NCI-H1694 (cell line): ENCODE measurements at places on chromosomes 2 and 18.
A peak's percentile ranks its signal among the peaks of the same experiment; 100 is the strongest.

DNA sequence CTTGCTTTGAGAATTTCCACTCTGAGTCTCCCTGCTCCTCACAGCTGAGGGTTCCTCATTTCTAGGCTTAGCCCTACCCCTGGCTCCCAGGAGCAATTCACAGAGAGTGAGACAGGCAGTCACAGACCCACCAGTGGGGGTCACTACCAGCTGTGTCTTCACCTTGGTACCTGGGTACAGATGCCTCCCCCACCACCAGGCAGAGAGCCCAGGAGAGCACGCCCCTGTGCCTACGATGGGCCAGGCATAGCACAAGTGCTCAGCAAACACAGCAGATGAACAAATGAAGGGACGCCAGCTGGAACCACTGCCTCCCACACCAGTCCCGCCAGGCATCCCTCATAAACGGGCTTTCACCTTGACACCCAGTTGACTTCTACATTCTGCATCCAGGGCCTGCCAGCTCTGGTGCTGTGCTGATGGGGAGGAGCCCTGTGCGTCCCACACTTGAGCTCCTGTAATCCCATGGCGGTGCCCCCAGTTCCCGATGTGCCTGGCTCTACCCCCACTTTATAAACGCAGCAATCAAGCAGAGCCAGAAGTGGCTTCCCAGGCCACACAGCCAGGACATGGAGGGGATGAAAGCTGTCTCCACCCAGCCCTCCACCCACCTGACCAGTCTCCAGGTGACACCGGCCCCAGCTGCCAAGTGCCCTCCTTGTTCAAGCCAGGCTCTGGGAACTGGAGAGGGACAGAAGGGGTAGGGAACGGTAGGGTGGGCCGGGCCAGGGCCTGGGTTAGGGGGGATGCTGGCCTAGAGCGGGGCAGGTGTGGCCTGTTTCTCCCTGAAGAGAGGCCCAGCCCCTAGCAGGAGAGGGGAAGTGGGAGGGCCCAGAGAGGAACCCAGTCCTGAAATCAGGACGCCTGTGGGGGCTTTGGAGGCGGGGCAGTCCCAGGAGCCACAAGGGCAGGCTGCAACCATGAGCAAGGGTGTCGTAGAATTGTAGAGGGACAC is 42.5 kb downstream of the SCTR start:
- no peak for DNase-seq

DNA sequence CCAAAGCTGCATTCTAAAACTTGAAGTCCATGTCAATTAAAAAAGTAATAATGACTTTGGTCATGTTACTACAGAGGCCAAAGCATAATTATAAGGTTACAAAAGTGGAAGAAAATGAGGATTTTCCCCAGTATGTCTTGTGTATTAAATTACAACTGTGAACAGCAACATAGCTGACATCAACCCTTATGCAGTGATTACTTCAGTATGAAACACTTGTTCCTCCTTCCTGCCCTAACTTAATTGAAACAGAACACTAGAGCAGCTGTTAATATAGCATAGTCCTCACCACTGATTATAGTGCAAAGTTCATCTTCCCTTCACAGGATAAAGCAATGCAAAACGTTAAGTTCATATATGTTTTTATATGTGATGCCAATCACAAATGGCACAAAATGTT is 29.9 kb downstream of the EPB41L3 start:
- DNase-seq: peak; percentile 19

DNA sequence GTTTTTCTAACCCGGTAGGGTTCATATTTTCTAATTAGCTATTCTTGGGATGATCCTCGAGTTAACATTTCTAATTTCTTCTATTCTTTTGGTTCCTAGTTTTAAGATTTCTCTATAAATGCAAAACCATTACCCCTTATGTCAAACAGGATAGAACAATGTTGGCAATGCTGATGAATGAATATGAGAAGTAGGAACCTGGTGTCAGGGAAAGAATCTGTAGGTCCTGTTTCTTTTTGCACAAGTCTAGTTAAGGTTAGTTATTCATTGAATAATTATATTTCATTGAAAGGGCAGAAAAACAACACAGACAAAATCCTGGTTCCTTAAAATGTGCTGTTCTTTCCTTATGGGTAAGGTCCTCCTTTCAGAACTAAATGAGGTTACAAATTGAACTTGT is 766.4 kb upstream of the FAM98A start:
- DNase-seq: no peak

GRCh38 chr2:234048049-234048448 is 2.5 kb upstream of the SPP2 start:
- no peak for DNase-seq

GRCh38 chr2:39679805-39680204 is 14.1 kb downstream of the TMEM178A start:
- no peak for DNase-seq

DNA sequence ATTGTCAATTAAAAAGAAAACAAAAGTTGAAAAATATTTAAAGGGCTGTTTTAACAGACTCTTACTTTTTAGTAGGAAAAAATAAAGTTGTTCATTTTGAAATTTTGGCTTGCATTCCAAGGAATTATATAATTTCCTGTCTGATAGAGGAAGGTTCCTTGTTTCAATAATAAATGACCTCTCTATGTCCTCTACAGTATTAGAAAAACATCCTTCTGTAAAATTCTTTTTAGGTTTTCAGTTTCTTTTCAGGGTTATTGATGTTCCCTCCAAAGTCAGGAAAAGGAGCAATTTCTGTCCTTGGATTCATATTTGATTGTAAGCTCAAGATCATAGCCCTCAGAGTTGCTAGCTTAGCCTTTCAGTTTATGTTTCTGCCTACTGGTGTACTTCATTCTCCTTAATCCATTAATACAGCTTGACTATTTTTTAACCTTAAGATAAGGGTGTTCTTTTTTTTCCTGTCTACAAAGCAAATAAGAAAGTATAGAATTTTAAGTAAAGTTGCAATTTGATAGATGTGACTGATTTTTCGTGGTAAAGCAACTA is 125.2 kb upstream of the COL3A1 start:
- no peak for DNase-seq

GRCh38 chr2:157898591-157898996 is 22.5 kb upstream of the ACVR1 start:
- no peak for DNase-seq

DNA sequence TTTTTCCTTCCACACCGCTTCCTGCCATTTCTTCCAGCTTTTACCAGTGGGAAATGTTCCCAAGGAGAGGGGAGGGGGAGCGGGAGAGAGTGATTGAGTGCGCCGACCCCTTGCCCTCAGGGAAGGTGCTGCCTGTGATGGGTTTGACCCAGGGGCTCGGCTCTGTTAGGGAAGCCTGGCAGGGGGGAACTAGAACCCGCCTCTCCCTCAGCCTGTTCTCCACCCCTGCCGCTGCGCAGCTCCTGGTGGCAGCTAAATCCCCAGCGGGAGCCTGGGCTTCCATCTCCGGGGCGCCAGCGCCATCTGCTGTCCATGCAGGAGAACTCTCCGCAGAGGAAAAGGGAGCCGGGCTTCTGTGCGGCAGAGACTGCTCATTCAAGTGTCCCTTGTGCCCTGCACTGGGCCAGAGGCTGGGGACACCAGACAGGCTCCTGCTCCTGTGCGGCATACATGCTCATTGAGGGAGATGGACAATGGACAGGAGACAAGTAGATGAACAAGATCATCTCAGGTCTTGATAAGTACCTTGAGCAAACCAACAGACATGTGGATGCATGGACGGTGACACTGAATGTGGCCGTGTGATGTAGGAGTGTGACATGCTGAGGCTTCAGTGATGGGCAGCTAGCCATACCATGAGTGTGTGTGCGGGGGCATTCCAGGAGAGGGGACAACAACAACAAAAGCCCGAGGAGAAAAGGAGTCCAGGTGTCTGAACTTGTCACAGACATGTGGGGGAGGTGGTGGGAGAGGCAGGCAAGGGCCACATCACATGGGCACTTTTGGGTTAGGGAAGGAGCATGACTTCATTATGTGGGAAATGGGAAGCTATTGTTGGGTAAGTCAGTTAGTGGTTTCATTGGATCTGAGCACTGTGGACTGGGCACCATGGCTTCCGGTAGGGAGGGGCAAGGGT is 13.3 kb downstream of the CHPF start:
- DNase-seq: peak; percentile 83

DNA sequence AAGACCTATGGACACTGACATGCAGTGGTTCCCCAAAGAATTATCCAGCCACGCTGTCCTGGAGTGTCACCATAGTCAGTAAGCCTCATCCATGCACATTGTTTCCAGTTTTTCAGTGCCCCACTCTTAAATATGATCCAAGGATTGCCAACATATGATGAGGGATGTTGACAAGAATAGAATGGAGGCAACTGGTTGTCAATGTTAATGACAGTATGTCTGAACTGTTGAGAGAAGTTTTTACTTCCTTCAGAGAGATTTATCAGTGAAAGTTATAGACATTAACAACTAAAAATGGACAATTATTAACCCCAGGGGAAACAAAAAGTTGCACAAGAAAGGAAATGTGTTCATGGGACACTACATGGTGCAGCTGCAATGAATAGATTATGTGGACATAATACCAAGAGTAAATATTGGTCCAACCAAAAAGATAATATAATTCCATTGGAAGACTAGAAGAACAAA is 69.9 kb downstream of the CYP26B1 start:
- no peak for DNase-seq

DNA sequence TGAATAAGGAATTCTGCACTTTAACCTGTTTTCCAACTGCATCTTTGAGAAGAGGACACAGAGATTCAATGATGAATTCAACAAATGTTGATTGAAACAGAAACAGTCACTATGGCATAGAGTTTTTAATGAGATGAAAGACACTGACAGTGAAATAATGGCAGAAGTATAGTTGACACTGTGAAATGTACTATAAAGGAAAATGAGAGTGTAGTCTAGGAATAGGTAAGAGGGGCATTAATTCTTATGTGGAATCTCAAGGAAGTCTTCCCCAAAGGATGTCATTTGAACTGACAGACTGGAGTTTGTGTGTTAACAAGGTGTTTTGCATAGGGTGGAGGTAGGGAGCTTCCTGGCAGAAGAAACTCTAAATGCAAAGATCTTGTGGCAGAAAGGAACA is 566.2 kb downstream of the TDRD15 start:
- DNase-seq: no peak

- DNase-seq: peak; percentile 34
Observed at GRCh38 chr2:207933396-207934065, 91.8 kb downstream of the PLEKHM3 start.

- DNase-seq: no peak
Observed at GRCh38 chr18:45663403-45664045, 48.2 kb downstream of the SLC14A2 start.

DNA sequence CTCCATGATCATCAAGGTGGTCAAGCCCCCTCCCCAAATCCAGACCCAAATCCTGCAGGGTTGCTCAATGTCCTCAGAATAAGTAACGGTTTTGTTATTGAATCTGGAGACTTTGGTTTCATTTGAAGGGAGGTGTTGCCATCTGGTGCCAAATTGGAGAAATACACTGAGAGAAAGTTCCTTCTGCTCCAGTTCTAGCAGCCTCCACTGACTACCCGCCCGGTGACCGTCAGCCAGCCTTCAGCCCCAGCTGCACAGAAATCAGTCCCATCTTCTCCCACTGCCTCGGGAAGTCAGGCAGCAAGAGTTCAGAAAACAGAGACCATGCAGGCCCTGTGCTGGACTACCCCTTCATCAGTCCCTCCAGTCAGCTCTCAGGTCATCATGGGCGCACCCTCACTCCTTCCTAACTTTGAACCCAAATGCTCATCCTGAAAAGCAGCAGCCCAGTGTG is 38.7 kb downstream of the PKDCC start:
- peak; percentile 75 for DNase-seq

GRCh38 chr2:74174909-74175308 is 3.8 kb downstream of the MOB1A start:
- DNase-seq: no peak

DNA sequence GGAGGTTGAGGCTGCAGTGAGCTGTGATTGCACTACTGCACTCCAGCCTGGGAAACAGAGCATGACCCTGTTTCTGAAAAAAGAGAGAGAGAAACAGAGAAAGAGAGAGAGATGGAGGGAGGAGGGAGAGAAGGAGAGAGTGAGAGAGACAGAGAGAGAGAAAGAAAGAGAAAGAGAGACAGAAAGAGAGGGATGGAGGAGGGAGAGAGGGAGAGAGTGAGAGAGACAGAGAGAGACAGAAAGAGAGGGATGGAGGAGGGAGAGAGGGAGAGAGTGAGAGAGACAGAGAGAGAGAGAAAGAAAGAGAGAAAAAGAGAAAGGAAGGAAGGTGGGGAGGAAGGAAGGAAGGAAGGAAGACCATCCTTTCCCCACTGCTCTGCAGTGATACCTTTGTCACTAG is 48.1 kb upstream of the ACKR3 start:
- no peak for DNase-seq

- no peak for DNase-seq
Observed at GRCh38 chr18:48312066-48312465, 97.1 kb downstream of the ZBTB7C start.

DNA sequence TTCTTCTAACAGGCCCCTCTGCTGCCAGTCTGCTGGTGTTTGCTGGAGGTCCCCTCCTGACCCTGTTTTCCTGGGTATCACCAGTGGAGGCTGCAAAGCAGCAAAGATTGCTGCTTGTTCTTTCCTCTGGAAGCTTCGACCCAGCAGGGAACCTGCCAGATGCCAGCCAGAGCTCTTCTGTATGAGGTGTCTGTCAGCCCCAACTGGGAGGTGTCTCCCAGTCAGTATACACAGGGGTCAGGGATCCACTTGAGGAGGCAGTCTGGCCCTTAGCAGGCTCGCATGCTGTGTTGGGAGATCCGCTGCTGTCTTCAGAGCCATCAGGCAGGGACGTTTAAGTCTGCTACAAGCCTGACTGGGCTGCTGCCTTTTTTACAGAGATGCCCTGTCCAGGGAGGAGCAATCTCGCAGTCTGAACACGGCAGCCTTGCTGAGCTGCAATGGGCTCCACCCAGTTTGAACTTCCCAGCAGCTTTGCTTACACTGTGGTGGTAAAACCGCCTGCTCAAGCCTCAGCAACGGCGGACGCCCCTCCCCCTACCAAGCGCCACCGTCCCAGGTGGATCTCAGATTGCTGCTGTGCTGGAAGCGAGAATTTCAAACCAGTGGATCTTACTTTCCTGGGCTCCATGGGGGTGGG is 29.9 kb downstream of the CHCHD5 start:
- DNase-seq: no peak

GRCh38 chr2:37282746-37283145 is 41.9 kb downstream of the PRKD3 start:
- DNase-seq: no peak

GRCh38 chr18:72908181-72908580 is 40.4 kb upstream of the NETO1 start:
- peak; percentile 50 for DNase-seq

DNA sequence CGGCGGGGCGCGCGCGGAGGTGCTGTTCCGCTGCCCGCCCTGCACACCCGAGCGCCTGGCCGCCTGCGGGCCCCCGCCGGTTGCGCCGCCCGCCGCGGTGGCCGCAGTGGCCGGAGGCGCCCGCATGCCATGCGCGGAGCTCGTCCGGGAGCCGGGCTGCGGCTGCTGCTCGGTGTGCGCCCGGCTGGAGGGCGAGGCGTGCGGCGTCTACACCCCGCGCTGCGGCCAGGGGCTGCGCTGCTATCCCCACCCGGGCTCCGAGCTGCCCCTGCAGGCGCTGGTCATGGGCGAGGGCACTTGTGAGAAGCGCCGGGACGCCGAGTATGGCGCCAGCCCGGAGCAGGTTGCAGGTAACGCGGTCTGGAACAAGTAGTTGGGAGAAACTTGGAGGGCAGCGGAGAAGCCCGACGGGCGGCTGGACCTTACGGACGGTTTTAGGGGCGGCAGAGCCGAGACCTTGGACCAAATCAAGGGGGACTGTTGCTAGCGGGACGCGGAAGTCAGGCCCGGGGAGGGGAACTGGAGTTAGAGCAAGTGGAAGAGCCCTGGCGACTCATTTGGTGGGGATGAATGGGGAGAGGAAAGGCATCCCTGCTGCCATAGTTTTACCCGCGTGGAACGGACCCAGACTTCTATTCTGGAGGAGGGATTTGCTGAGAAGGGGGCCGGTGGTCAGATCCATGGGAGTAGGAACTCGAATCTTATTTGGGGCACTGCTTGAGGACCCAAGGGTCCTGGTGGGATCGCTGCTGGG is 573 bp downstream of the IGFBP2 start:
- DNase-seq: peak; percentile 9
